Amniotic stem cell (primary cell): ENCODE measurements at places on chromosomes 16 and 17.
A peak's percentile ranks its signal among the peaks of the same experiment; 100 is the strongest.

- no peak for DNase-seq
These were observed 22.3 kb upstream of the SMPD3 start for GRCh38 chr16:68470461-68471150.

- DNase-seq: no peak
These were observed 31.3 kb downstream of the ZCCHC14 start for GRCh38 chr16:87461466-87461991.

- DNase-seq: peak; percentile 69
These were observed 24.9 kb upstream of the GRB2 start for GRCh38 chr17:75430159-75430974.

DNA sequence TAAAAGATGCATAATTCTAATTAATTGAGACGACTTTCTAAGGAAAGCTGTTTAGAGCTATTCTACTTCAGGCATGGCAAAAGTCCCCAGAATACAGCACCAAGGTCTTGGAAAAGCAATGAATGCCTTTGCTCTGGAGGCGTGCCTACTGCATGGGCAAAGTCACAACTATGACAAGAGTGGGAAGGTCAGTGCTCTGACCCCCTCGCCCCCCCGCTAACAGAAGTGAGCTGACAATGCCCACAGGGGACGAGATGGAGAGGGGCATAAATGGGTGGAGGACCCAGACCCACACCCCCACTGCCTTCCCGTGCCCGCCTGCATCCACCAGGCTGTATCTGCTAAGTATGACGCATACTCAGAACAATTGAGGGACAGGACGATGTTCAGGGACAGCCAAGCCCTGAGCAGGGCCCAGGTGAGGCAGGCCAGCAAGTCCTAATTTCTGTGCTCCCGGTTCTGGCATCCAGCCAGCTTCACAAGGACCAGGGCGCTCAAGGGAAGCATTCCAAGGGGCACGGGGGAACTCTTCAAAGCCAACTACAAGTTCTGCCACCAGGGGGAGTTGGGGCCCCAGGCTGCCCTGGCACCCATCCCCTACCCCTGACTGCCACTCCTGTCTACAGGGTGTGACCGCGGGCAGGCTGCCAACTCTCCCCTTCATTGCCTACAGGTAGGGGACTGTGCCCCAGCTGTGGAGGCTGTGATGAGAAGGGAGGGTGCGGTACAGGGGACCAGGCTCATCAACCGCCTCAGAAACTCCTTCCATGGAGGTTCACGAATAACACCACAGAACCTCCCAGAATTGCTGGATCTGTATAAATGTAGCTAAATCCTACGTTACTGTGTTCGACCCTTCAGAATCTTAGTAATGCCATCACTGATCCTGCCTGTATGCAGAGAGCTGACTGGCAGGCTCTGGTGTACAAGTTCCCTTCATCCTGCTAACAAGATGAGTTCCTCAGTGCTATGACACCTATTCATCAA, 20.8 kb downstream of the NPRL3 start:
- no peak for DNase-seq

DNA sequence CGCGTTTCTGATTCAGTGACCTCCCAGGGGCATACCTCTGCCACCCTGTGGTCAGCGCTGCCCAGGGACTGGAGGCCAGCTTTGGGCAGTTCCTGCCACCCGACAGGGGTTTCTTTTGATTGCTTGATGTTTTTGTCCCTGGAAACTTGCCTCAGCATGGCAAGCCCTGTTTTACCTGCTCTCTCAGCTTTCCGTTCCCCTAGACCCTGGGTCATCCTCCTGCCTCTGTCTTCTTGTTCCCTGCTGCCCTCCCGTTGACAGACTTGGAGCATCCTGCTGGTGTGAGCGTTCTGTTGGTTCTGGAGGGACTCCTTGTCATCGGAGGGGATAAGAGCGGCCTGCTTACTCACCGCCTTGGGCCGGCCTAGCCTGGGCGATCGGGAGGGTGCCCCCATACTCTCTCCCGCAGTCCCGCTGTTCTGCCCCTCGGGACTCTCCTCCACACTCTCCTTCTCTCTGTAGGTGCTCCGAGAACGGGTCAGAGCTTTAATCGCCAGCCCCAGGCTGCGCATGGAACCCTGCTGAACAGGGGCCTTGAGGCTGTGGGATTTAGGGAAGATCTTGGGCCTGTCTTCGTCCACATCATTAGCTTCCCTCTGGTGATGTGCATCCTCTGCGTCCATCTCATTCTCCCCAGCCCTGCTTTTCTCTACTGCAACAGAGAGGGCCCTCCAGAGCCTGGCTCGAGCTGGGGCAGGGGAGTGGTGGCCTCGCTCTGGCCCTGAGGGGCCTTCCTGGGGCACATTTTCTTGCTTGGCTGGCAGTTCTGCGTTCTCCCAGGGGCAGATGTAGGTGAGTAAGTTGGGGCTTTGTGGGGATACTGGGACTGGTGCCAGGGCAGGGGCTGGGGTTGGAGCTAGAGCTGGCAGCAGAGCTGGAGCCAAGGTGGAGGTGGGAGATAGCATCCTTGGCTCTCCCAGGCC, 13.7 kb downstream of the GPR179 start:
- no peak for DNase-seq

DNA sequence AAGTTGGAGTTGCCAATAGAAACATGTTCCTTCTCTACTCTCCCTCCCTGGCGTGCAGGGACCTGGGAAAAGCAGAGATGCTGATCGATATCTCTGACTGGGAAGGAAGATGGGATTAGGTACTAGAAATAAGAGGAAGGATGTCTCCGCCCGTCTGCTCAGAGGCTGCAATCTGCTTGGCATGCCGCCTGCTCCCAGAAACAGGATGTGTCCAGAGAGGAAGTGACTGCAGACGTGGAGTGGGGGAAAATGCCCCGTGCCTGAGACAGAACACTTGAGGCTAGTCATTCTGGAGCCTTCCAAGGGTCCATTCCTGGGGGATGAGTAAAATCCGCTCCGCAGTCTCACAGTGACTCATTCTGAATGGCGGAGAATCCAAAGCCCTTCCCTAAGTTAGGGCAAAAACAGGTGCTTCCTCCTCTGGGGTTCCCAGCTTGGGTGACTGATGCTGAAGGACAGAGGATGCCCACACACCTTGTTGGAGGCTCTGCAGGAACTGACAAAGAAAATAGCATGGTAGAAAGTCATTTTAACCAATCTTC, 45.0 kb upstream of the SMURF2 start:
- peak; percentile 93 for DNase-seq

DNA sequence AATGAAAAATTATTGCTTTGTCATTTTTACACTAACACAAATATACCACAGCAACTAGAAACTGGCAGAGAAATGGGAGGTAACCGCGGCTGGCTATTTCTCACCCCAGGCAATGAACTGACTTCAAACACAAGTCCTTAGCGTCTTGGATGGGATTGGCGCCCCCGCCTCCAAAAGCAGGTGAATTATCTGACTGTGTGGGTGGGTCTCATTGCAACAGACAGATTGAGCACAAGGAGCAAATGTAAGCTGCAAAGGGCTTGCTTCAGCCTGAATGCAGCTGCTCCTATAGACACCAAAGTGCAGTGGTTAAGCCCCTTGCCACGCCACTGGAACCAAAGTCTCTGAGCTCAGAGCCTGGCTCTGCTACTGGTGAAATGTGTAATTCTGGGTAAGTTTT, 225.0 kb downstream of the XYLT1 start:
- DNase-seq: no peak

DNA sequence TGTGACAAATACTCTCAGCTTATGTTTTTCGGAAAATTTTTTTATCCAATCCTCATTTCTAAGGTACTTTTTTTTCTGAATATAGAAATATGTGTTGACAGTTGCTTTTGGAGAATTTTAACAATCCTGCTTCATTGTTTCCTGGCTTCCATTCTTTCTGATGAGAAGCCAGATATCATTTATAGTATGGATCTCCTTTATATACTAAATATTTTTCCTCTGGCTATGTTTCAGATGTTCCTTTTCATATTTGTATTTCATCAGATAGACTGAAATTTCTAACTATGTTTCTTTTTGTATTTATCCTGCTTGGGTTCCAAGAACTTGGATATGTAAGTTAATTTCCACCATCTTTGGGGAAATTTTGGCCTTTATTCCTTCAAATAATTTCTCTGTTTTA, 138.9 kb upstream of the CDH11 start:
- DNase-seq: no peak
